Uterus (tissue), 4 donors: ENCODE measurements at places on chromosomes 6 and 20. TPM values are rescaled to one million over a fixed set of nuclear protein-coding genes. Genes with fewer than 3 reads are reported as not detected.

- DNase-seq, result peak; percentile 54
Observed at GRCh38 chr6:11279284-11279689, 46.8 kb upstream of the NEDD9 start.

DNA sequence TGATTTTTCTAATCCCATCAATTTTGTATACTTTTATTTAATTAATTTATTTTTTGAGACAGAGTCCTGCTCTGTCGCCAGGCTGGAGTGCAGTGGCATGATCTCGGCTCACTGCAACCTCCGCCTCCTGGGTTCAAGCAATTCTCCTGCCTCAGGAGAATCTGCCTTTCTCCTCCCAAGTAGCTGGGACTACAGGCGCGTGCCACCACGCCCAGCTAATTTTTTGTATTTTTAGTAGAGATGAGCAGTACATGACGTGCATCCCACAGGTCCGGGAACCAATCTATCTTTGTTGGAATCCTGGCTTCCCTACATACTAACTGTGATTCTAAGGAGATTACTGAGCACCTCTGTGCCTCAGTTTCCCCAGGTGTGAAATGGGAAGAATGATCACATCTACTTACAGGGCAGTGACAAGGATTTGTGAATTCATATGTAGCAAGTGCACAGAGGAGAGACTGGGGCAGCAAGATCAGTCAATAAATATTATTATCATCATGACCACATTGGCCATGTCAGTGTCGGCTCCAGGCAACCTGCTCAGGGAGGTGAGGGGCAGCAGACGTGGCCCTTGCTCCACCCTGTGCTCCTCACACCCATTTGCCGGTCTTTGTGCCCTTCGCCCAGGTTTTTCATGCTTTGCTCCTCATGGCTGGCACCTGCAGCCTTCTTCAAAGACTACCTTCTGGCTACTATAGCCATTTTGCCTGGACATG, 22.1 kb downstream of the CYP24A1 start:
- DNase-seq, result no peak

DNA sequence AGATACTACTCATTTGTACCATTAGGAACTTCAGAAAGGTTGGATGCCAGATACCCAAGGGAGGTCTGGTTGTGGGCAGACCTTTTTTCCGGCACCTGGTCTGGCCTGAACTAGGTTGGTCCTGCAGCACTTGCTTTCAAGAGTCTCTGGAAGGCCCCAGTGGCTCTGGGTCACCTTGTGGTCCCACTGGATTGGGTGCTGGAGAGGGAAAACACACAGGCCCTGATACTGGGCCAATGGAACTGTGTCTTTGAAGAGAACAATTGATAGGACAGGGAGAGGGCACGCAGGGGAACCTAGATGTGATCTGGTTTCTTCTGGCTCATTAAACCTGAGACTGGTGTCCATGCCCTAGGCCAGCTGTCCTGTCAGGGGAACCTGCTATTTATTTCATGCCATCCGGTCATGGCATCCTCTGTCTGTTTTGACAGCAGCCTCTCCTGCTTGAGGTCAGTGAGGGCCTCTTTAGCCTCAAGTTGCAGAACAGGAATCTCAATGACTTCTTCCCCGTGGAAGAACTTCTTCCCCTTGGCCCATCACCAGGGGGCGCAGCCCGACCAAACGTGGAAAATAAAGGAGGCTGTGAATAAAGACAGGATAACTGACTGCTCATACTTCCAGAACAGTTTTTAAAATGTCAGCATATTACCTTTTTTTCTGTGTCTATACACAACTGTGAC, 25.0 kb downstream of the TAF8 start:
- peak; percentile 77 for DNase-seq

- DNase-seq, result no peak
Observed at GRCh38 chr6:191487-192312, 100.6 kb upstream of the DUSP22 start.

- no peak for DNase-seq
Observed at GRCh38 chr20:35515949-35516645, 13.4 kb downstream of the C20orf173 start.

DNA sequence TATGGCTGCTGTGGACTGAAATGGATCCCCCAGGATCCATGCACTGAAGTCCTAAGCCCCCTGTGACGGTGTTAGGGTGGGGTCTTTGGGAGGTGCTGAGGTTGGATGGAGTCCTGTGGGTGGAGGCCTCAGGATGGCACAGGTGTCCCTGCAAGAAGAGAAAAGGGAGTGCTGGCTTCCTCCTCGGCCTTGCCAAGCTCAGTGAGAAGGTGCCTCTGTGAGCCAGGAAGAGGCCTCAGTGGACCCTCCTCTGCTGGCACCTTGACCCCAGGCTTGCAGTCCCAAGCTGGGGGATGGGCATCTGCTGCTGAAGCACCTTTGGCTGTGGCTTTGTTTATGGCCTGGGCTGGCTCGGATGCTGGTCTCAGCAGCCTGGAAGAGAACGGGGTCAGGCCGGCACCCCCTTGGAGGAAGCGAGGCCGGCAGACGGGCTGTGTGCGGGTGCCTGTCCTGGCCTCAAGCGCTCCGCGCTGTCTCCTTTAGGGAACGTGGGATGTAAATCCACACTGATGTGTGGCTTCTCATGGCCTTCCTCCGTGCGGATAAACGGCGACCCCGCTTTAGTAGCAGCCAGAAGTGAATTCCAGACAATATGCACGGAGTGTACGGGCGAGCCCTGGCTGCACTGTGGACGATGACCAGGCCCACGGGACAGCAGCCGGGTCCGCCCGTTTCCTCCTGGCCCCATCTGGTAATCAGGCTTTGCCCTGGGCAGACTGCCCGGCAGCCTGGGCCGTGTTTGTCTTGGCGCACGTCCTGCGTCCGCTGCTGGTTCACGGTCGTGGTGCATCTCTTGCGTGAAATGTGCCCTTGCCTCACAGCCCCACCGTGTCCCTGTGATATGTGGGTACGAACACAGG, 182.6 kb downstream of the ERMARD start:
- peak; percentile 73 for DNase-seq

DNA sequence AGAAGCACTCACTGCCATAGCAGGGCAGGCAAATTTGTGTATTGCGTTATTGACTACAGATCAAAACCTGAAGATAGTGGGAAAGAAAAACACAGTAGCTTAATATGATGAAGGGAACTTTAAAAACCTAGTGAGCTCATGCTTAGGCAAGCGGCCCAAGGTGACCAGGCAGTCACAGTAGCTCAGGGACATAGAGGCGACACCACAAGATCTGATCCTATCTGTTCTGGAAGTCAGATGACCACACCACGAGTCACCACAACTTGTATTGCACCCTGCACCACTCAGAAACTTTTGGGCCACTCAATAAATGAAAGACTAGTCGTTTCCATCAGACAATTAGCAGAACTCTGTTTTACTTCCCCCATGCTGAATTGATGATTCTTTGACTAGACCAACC, 4.9 kb downstream of the CLIC5 start:
- no peak for DNase-seq

DNA sequence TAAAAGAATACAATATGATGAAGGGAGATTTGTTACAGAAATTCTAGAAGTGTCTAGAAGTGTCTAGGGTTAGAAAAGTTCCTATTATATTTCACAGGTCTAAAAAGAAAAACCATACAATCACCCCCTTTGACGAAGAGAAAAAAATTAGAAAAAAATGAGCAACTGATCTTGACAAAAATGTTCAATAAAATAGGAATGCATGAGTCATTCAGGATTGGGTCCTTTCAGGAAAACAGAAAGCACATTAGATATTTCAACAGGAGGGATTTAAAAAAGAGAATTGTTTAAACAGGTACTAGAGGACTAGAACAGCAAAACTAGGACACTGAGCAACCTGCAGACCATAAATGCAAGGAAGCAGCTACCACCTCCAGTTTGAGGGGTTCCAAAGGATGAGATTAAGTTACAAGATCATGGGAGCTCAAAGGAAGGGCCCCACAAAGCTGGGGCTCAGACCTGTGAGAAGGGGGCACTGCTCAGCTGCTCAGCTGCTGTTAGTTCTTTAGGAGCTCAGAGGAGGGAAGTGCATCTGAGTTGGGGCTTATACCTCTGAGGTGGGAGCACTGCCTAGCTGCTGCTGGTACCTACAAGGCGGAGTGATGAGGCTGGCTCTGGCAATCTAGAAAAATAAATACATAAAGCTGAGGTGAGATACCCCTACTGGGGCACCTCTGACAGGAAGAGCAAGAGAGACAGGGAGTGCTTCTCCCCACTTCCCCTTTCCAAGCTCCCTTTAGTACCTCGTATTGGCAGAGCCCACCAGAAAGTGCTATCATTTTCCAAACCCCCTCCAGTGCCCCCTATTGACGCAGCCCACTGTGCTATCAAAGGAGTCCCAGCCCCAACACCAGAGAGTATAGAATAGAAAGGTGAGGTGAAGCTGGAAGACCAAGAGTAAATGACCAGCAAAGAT, 27.1 kb upstream of the BEND6 start:
- no peak for DNase-seq

- peak; percentile 41 for DNase-seq
Observed at GRCh38 chr6:12957321-12958051, 240.9 kb downstream of the PHACTR1 start.

DNA sequence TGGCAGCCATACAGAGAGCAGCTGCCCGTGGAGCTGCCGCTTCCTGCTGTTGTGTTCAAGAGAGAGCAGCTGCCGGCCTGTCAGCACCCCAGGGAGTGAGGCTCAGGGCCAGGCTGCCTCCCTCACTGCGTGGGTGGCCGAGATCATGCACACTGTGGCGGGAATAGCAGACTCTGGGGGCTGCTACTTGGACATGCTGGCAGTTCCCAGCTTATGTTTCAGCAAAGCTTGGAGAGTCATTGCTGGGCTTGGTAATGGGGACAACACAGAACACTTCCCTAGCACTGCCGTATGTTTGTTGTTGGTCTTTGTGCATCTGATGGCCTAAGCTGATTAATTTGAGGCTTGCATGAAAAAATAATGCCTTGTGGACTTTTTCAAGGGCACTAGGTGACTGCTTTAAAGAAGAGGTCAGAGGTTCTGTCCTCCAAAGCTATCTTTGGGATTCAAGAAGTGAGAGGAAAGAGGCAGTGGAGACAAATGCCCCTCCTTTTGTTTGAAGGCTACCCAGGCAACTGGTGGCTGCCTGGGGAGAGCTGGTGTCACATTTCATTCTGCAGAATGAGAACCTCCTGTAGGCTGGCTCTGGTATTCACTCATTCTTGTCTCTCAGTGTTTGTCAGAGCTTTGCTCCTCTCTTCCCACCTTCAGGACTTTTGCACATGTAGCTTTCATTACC, 18.8 kb downstream of the MRAP2 start:
- DNase-seq, result no peak

DNA sequence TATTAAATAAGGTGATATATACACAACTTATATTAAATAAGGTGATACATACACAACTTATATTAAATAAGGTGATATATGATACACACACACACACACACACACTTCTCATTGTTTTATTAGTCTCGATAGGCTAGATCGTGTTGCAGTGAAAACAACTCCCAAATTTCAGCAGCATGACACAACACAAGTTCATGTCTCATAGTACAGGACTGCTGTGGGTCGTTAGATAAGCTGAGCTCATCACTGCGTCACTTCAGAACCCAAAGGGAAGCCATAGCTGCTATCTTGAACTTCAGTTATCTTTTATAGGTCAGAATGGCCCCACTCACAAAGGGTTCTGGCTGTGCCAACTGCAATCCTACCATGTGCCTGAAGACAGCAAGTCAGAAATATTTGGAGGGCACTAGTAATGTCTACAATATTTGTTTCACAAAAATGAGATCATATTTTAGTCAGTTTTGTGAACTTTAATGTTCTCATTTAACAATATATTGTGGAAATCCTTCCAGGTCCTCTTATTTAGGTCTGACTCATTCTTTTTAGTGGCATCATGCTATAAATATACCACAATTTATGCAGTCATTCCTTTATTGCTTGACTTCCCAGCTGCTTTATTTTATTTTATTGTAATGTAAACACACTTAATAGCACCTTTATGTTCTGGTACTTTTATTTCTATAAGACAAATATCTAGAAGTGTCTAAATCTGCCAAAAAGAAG, 290.2 kb downstream of the PHACTR1 start:
- DNase-seq, result no peak

GRCh38 chr20:43961541-43962471, 47.2 kb downstream of the TOX2 start:
- no peak for DNase-seq

GRCh38 chr20:62693524-62693922, 15.1 kb upstream of the NTSR1 start:
- no peak for DNase-seq

- no peak for DNase-seq
Observed at GRCh38 chr6:20943922-20944321, 409.7 kb downstream of the CDKAL1 start.

FRMD1 gene
- not detected for total RNA-seq

LY6G6F gene
- not detected for total RNA-seq

TAB2 gene
- 24.1 TPM for total RNA-seq

SIRPB2 gene
- total RNA-seq, result not detected

CAGE1 gene
- not detected for total RNA-seq

PRIM2 gene
- 2.4 TPM for total RNA-seq

CST3 gene
- 536 TPM for total RNA-seq

TCF21 gene
- 7.0 TPM for total RNA-seq

RSPO4 gene
- total RNA-seq, result not detected

CALHM6 gene
- not detected for total RNA-seq

MUCL3 gene
- total RNA-seq, result not detected
